ENCODE measurements at places on chromosomes 7 and 10. TPM values are rescaled to one million over a fixed set of nuclear protein-coding genes. Genes with fewer than 3 reads are reported as not detected.
A peak's percentile ranks its signal among the peaks of the same experiment; 100 is the strongest.

Gene ATG9B
- total RNA-seq = 63.3 TPM

Gene LRRC17
- 2.3 TPM for total RNA-seq

Gene BTBD16
- 4.7 TPM for total RNA-seq

Gene PLAC9
- total RNA-seq = 18.5 TPM

Gene CPN1
- not detected for total RNA-seq

Gene VSTM2A
- not detected for total RNA-seq

Gene MYPN
- not detected for total RNA-seq

Gene HDAC9
- 4.9 TPM for total RNA-seq

Gene SLC13A4
- total RNA-seq = 0.15 TPM

Gene STEAP1
- total RNA-seq = 4.5 TPM

Gene LRRN3
- not detected for total RNA-seq

Gene ALOX5
- 46.1 TPM for total RNA-seq

Gene SLC16A12
- total RNA-seq = 1.4 TPM

Gene GTF2IRD2
- 15.9 TPM for total RNA-seq

Gene C10orf67
- 1.4 TPM for total RNA-seq

Gene SPDYE2
- total RNA-seq = not detected

Gene ERCC6
- 20.5 TPM for total RNA-seq

Gene HYAL4
- 2.8 TPM for total RNA-seq

Gene IDI2
- total RNA-seq = not detected

Gene ANXA8L1
- total RNA-seq = 313 TPM

GRCh38 chr10:6174201-6174874 lies 28.4 kb upstream of the PFKFB3 start:
- no peaks in the 10 kb centered on the region for H3K36me3 ChIP-seq
- H3K4me3 ChIP-seq = no peak overlapping the region
- peaks cover 59% of the 10 kb centered on the region for H3K4me1 ChIP-seq
- no peak overlapping the region for H3K27ac ChIP-seq

DNA sequence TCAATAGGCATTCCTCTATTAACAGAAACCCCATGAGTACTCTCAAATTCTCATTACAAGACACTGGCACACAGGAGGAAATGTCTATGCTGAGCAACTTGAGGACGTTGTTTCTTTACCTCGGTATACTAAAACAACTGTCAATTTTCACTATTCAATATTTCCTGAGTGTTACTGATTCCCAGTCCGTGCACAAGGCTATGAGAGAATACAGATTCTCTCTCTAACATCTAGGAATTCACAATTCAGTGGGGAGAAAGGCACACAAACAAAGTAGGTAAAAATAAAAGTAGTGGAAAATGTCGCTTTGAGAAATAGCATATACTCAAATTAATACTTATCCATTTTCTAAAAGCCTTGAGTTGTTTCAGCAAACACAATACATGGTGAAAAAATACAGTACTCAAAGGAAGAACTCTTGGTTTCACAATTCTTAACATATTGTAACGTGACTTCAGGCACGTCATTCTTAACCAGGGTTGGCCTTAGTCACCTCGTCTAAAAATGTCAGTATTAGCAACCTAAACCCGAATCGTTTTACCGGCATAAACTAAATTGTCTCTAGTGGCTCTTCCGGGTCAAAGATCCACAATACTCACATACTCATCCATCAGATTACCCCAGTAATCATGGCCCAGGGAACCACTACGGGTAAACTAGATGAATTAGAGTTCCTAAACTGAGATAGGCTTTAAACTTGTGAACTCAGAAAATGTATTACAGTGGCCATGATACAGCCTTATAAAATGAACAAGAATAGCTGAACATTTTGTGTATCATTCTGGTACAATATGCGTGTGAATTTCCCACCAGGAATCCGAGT lies 1.5 kb downstream of the IPMK start:
- no peak for DNase-seq
- H3K27ac ChIP-seq = peak overlapping the region; percentile 99

GRCh38 chr10:133186416-133187090 lies 26.5 kb downstream of the KNDC1 start:
- H3K4me3 ChIP-seq = no peak overlapping the region
- no peak for DNase-seq
- peaks cover 57% of the 10 kb centered on the region for H3K27me3 ChIP-seq
- H3K27ac ChIP-seq = no peak overlapping the region
- no peaks in the 10 kb centered on the region for H3K36me3 ChIP-seq

GRCh38 chr10:120980279-120981255 lies 129.4 kb downstream of the WDR11 start:
- peaks cover 29% of the 10 kb centered on the region for H3K27me3 ChIP-seq
- no peaks in the 10 kb centered on the region for H3K36me3 ChIP-seq
- DNase-seq = no peak
- no peak overlapping the region for H3K4me3 ChIP-seq

- no peak overlapping the region for H3K27ac ChIP-seq
- DNase-seq = peak; percentile 57
- peaks cover 100% of the 10 kb centered on the region for H3K27me3 ChIP-seq
- no peak overlapping the region for H3K4me3 ChIP-seq
Measured at GRCh38 chr10:49614242-49615198, 683 bp downstream of the CHAT start.

DNA sequence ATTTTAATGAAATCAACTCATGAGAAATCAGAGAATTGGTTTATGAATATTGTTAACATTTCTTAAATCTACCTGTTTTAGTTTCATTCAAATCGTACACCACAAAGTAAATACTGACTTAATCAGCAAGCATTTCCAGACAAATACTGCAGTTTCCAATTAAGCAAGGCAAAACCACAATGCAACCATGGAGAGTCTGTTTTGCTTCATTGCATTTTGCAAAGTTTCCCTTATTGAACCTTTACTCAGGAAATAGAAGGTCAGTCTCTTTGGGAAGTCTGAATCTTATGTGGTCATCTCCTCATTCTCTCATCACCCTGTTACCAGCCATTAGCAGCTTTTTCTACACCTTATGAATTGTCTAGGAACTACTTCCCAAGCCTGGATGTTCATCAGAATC lies 400.5 kb downstream of the IPMK start:
- no peak overlapping the region for H3K4me3 ChIP-seq
- no peaks in the 10 kb centered on the region for H3K27me3 ChIP-seq
- no peak for DNase-seq
- no peaks in the 10 kb centered on the region for H3K36me3 ChIP-seq

- no peaks in the 10 kb centered on the region for H3K27me3 ChIP-seq
- no peaks in the 10 kb centered on the region for H3K36me3 ChIP-seq
- DNase-seq = no peak
- no peak overlapping the region for H3K27ac ChIP-seq
- no peaks in the 10 kb centered on the region for H3K4me1 ChIP-seq
- H3K4me3 ChIP-seq = no peak overlapping the region
Measured at GRCh38 chr7:140512317-140513000, 33.2 kb upstream of the MKRN1 start.

DNA sequence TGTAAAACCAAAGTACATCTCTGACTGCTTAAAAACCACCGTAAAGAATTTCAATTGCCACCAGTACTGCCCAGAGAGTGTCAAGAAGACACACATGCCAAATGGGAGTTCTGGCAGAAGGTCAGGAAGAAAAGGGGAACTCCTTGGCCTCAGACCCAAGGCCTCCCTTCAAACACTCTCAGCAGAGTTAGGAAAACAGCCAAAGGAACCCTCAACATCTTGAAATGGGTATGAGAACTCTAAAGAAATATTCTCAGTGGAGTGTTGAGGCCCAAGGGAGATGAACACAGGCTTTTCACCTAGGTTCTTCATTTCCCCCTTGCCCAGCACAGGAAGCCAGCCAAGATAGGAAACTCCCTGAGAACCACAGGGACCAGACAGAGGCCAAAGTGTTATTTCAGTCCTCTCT lies 96.1 kb upstream of the ASAH2 start:
- H3K4me3 ChIP-seq = no peak overlapping the region
- H3K27me3 ChIP-seq = no peaks in the 10 kb centered on the region
- no peak for DNase-seq
- peaks cover 9% of the 10 kb centered on the region for H3K4me1 ChIP-seq
- peaks cover 15% of the 10 kb centered on the region for H3K36me3 ChIP-seq

- H3K36me3 ChIP-seq = no peaks in the 10 kb centered on the region
- H3K4me3 ChIP-seq = no peak overlapping the region
- H3K27ac ChIP-seq = no peak overlapping the region
- no peaks in the 10 kb centered on the region for H3K27me3 ChIP-seq
Measured at GRCh38 chr10:59672150-59672875, 37.3 kb downstream of the SLC16A9 start.

DNA sequence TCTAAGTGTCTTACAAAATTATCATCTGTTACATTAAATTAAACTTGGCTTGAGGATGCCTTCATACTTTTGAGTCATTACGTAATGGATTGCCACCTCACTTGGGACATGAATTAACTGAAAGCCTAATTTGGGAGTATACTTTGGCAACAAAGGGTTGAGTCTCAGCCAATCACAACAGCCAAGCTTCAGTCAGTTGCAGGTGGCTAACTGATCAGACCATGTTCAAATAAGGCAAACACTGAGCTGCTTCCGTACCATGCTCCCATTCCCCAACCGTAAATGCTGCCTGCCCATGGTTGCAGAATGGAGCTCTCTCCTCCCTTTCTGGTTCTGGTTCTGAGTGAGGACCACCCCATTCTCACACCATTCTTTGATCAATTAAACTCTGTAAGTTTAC lies 92.9 kb upstream of the STK17A start:
- no peaks in the 10 kb centered on the region for H3K4me1 ChIP-seq
- H3K36me3 ChIP-seq = no peaks in the 10 kb centered on the region
- H3K4me3 ChIP-seq = no peak overlapping the region
- no peaks in the 10 kb centered on the region for H3K27me3 ChIP-seq
- DNase-seq = no peak
- H3K27ac ChIP-seq = no peak overlapping the region

GRCh38 chr10:69246581-69247312 lies 26.6 kb downstream of the HKDC1 start:
- H3K36me3 ChIP-seq = no peaks in the 10 kb centered on the region
- DNase-seq = no peak
- no peaks in the 10 kb centered on the region for H3K27me3 ChIP-seq
- H3K4me3 ChIP-seq = no peak overlapping the region
- H3K27ac ChIP-seq = no peak overlapping the region
- no peaks in the 10 kb centered on the region for H3K4me1 ChIP-seq

DNA sequence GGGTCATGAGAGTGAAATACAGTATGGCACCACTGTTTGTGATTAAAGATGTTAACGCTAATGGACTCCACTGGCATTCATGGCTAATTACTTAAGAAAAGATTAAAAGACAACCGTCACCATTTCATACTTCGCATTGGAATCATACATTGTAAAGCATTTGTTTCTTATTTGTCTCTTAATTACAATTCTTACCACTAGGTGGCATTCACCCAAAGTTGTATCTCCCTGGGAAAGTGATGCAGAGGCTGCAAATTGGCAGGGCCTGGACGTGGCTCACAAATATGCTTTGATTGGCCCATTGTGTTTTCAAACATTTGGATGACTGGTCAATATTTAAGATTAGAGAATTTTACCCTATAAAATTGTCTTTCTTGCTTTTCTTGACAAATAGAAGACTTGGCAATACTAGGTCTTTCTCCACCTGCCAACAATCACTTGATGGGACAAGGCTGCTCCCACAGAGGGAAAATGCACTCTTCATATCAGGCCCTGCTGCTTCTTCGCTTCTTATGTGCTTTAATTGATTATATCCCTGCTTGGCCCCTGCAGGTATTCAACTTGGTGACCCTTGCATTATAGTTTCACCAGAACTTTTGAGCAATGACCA lies 72.1 kb upstream of the STARD3NL start:
- no peak overlapping the region for H3K27ac ChIP-seq
- peaks cover 2% of the 10 kb centered on the region for H3K4me1 ChIP-seq
- H3K4me3 ChIP-seq = no peak overlapping the region
- H3K27me3 ChIP-seq = no peaks in the 10 kb centered on the region

DNA sequence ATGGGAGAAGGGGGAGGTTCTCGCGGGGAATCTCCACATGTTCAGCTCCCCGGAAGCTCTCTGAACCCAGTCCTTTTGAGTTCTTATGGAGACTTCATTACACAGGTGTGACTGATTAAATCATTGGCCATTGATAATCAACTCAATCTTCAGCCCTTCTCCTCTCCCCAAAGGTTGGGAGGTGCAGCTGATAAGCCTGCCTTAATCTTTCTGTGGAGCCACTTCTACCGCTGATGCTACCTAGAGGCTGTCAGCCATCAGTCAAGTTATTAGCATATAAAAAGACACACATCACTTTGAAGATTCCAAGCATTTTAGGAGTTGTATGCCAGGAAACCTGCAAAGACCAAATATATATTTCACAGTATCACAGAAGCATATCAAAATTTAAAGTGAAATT lies 91.7 kb downstream of the MARCHF5 start:
- H3K27me3 ChIP-seq = no peaks in the 10 kb centered on the region
- H3K36me3 ChIP-seq = no peaks in the 10 kb centered on the region
- H3K4me3 ChIP-seq = no peak overlapping the region
- H3K27ac ChIP-seq = no peak overlapping the region
- no peaks in the 10 kb centered on the region for H3K4me1 ChIP-seq

- DNase-seq = no peak
- no peak overlapping the region for H3K4me3 ChIP-seq
- no peak overlapping the region for H3K27ac ChIP-seq
Measured at GRCh38 chr7:140594131-140594691, 46.4 kb downstream of the DENND2A start.

DNA sequence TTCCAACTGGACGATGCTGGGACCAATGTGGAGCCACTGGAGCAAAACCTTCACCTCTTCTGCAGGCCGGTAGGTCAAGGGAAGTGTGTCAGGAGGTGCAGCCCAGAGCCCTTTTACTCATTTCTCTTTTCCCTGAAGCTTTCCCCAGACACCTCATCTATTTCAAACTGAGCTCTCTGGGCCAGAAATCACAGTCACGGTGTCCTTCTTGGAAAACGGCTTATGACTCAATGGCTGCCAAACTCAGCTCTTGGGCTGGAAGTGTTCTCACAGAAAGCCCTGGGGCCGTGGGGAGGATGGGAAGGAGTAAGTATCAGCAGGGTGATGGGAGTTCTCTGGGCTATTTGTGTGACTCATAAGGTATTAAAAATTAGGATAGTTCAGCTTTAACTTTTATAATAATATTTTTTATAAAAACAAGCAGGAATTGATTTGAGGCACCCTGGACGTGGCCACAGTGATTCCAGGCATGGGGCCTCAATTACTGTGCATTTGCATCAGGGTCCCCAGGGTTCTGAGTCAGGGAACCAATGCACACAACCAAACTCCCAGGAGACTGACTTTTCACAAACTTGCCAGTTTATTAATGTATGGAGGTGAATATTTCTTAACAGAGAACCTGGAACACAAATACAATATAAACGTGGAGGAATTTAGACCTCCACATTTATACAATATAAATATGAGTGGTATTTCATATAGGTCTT lies 187.4 kb upstream of the TMEM72 start:
- no peak for DNase-seq
- no peaks in the 10 kb centered on the region for H3K27me3 ChIP-seq
- no peaks in the 10 kb centered on the region for H3K36me3 ChIP-seq
- no peak overlapping the region for H3K4me3 ChIP-seq
- H3K4me1 ChIP-seq = no peaks in the 10 kb centered on the region

- H3K27ac ChIP-seq = no peak overlapping the region
- H3K36me3 ChIP-seq = no peaks in the 10 kb centered on the region
- H3K4me1 ChIP-seq = no peaks in the 10 kb centered on the region
- no peaks in the 10 kb centered on the region for H3K27me3 ChIP-seq
- no peak for DNase-seq
Measured at GRCh38 chr7:20642166-20642565, 26.7 kb downstream of the ABCB5 start.

- DNase-seq = no peak
- no peaks in the 10 kb centered on the region for H3K36me3 ChIP-seq
- no peak overlapping the region for H3K4me3 ChIP-seq
Measured at GRCh38 chr10:75703191-75703854, 271.9 kb downstream of the LRMDA start.

GRCh38 chr10:74977913-74978847 lies 133.3 kb upstream of the SAMD8 start:
- peaks cover 3% of the 10 kb centered on the region for H3K4me1 ChIP-seq
- no peaks in the 10 kb centered on the region for H3K27me3 ChIP-seq
- peaks cover 28% of the 10 kb centered on the region for H3K36me3 ChIP-seq

Data from suprapubic skin (tissue), 4 donors.